ENCODE measurements at places on chromosomes 4 and X.

- no peak for DNase-seq
Observed at GRCh38 chr4:139450586-139450985, 3.3 kb upstream of the RAB33B start.

- no peak for DNase-seq
Observed at GRCh38 chr4:3867403-3868100, 101.4 kb downstream of the ADRA2C start.

- no peak for DNase-seq
Observed at GRCh38 chr4:11021333-11021732, 336.8 kb upstream of the CLNK start.

DNA sequence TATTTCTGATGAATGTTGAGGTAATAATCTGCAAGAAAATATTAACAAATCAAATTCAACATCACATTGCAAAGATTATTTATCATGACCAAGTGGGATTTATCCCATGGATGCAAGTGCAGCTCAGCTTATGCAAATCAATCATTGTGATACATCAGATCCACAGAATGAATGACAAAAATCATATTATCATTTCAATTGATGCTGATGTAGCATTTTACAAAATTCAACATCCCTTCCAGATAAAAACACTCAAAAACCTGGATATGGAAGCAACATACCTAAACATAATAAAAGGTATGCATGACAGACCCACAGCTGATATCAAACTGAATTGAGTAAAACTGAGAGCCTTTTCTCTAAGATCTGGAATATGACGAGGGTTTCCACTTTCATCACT lies 1915.4 kb downstream of the ARAP2 start:
- no peak for DNase-seq

DNA sequence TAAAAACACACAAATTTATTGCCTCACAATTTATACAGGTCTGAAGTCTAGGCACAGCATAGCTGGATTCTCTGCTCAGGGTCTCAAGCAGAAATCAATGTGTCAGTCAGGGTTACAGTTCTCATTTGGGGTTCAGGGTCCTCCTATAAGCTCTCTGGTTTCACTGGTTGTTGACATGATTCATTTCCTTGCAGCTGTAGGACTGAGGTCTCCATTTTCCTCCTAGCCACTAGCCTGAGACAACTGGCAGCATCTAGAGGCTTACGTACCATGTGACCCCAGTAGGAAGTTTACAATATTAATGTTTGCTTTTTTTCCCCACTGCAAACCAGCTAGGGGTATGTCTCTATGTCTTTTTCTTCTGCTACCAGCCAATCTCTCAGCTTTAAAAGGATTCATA lies 102.5 kb downstream of the CPEB2 start:
- DNase-seq, result no peak

DNA sequence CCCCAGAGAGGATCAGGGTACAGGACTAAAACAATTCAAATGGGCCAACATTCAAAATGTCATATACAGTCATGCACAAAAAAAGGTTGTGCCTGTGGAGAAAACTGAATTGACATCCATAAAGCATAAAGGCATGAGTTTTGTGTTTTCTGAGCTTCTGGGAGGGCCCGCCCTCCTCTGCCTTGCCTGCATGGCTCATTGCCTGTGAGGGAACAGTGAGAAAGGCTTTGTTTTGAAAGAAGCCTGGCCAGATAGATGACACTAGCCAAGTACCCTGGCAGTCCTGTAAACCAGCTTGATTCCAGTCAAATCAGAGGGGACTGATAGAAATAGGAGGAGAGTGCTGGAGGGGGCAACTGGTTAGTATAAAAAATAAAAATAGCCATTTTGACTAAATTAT lies 194.3 kb downstream of the KIT start:
- no peak for DNase-seq

DNA sequence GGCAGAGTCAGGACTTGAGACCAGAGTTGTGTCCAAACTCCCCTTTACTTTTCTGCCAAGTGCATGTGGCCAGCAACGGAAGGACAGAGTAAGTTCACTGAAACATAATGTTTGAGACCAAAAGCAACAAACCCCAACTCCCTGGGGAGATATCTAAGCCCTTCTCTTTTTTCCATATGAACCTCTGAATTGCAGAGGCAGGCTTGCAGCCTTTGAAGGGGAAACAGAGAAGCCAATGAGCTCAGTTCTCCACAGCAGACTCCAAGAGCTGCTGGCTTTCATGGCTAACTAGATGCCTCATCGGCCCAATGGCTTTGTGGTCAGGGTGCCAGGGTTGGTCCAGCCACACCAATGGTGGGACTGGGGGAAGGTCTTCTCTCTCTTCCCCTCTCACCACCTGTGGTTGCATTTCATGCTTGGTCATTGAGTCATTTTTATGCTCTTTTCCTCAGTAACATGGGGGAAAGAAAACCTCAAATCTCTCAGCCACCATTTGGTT lies 34.0 kb downstream of the STARD8 start:
- no peak for DNase-seq

- no peak for DNase-seq
Observed at GRCh38 chr4:68810919-68811318, 4.9 kb upstream of the UGT2B10 start.

DNA sequence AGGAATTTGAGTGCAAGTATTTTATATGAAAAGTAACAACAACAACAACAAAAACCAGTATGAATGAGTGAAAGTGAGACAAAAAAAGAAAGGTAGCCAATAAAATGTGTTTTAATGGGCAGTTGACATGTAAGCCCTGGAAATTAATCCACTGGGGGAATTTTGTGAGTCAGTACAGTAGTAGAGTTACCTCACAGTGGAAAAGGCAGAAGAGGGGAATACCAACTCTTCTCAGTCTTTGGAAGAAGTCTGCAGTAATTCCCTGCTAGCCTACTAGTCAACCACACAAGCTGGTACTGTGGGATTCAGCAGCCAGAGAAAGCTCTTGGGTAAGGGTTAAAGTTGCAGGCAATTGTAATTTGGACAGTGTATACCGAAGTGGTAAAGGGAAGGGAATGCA lies 76.3 kb upstream of the IL15 start:
- no peak for DNase-seq
